ENCODE measurements at places on chromosomes 6 and 20.
A peak's percentile ranks its signal among the peaks of the same experiment; 100 is the strongest.

DNA sequence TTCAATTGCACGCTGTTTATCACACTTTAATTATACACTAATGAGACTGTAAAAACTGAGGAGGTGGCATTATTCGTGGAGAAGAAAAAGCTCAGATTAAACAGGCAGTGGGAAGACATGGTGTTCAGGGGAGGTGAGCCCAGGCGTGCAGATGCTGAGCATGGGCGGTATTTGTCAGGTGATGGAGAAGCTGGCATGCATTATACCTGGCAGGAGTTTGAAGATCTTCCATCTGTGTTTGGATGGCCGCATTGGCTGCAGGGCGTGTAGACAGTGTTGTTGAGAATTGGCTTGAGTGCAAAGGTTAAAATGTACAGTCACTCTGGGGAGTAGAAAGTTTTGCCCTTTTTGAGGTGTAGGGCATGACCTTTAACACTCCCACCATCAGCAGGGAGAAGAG, 213.8 kb downstream of the ERMARD start:
- no peak for DNase-seq

- no peak for DNase-seq
These were observed 20.5 kb upstream of the OCSTAMP start for GRCh38 chr20:46570956-46571355.

DNA sequence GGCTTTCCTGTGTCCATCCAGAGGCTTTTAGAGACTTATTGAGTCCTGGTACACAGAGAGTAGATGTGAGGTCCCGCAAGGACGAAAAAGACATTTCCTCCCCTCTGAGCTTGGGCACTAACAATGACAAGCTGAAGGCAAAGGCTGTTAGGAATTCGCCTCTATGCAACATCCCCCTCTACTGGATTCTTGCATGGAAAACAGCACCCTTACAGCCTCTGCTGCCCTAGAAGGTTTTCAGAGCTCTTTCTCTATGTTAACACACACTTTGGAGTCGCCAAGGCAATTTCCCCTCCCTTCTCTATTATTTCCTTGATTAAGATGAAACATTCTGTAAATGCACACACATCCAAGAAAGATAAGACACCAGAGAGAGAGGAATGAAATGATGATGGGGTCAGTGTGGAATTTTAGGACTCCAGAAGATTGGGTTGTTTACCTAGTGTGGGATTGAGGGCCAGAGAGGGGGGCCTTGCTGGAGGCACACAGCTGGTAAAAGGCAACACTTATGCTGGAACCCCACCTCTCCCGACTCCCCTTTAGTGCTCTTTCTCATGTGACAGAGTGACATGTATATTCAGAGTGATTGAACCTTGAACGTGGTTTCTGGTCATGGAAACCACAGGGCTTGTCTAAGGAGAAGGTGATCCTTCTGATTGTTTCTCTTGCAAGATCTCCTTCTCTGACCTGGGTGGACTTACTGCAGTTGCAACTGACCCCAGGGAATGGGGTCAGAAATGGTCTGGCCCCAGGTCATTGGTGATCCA, 300.7 kb downstream of the CLIC5 start:
- peak; percentile 25 for DNase-seq

GRCh38 chr6:134199848-134200606, 117.9 kb downstream of the SGK1 start:
- no peak for DNase-seq

GRCh38 chr20:59630526-59630925, 26.2 kb downstream of the PHACTR3 start:
- DNase-seq, result no peak

DNA sequence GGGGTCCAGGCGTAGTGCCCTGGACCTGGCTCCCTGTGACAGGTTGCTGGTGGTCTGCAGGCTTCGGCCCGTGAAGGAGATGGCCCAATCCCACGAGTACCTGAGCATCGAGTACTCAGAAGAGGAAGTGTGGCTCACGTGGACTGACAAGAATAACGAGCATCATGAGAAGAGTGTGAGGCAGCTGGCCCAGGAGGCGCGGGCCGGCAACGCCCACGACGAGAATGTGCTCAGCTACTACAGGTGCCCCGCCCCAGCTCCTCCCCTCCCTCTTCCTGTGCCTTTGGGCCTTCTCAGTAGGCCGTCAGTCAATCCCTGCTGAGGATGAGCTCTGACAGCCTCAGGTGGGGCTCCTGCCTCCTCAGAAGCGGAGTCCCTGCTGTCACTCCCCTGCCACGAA, 42.6 kb downstream of the UQCC2 start:
- peak; percentile 73 for DNase-seq

DNA sequence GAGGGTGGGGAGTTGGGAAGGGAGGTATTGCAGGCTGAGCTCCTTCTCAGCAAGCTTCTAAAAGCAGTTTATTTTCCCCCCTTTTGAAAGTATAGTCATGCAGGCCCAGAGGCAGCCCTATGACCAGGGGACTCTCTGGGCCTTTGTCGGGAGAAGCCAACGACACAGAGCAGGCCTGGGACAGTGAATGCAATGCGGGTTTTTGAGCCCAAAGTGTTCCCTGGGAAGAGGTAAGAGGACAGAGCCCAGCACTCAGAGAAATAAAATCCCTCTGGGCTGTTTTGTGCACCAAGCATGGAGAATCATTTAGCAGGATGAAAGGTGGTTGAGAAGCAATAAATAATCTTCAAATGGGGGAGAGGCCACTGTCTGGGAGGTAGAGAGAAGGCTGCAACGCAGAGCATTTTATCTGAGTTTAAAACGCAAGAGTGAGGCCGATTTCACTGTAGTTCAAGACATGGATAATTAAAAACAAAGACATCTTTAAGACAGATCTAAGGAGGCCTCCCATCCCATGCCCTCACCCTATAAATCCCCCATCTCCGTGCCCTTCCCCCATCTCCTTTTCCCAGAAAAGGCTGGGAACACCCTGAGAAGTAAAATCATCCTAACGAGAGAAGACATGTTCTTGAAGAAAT, 237.5 kb downstream of the CDC5L start:
- no peak for DNase-seq

Measured in GM12891 (cell line).